ENCODE measurements at places on chromosomes 12 and 14.

DNA sequence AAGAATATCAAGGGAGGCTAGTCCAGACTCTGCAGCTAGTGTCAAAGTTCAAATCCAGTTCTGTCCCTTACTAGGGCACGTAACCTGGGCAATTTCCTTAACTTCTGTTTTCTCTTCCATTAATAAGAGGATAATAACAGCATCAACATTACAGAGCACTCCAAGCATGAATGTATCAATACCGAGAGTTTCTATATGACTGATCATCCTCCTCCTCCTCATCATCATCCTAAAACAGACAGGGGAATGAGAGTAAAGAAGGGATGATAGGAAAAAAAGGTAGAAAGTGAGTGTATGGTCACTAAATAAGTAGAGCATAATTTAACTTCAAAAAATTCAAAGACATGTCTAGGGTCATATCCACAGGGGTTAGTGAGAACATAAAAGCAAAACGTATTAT, 171.4 kb downstream of the NDUFA12 start:
- DNase-seq = no peak

DNA sequence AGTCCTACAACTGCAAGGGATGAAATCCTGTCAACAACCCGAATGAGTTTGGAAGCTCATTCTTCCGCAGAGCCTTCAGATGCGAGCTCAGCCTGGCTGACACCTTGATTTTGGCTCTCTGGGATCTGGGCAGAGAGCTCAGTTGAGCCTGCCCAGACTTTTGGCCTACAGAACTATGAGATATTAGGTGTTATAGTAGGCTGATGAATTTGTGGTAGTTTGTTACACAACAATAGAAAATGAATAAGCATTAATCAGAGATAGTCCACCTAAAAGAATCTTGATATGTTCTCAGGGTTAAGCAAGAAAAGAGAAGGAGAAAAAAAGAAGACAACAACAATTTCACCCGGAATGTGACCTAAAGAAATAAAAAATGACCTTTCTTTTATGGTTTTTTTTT, 30.4 kb upstream of the GZMB start:
- no peak for DNase-seq

- DNase-seq = peak; percentile 16
These were observed 1.5 kb upstream of the SERPINA4 start for GRCh38 chr14:94559638-94560290.

GRCh38 chr12:90174198-90174510, 465.5 kb upstream of the ATP2B1 start:
- DNase-seq = no peak

DNA sequence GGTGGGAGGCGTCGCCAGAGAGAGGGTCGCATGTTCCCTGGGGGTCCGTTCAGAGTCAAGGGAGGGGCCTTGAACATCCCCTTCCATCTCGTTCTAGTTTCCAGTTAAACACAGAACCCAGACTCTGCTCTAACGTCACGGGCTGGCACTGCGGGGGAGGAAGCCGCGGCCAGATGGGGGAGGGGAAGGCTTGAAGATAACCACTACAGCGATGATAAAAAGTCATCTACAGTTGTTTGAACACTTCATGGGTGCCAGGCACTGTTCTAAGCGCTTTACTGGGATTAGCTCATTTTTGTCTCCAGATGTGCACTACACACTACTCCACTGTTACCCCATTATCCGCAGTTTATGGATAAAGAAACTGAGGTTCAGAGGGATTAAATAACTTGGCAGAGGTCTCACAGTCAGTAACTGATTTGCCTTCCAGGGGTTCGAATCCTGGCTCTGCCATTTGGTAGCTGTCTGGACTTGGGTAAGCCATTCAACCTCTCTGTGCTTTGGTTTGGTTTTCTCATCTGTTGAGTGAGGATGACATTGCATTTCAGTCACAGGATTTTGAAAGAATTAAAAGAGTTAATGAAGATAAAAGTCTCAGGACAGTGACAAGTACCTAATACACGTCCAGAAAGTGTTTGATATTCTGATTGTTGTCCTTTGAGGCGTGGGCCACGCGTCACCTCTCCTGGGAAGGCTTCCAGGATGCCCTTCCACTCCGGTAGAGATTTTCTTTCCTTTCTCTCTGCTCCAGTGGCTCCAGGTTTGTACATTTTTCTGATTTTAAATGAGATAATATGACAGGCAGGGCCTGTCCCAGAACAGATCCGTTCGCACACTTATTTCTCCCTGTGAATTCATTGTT, 798 bp upstream of the RASAL1 start:
- no peak for DNase-seq

- no peak for DNase-seq
These were observed 17.9 kb downstream of the WASHC3 start for GRCh38 chr12:102043928-102044327.

DNA sequence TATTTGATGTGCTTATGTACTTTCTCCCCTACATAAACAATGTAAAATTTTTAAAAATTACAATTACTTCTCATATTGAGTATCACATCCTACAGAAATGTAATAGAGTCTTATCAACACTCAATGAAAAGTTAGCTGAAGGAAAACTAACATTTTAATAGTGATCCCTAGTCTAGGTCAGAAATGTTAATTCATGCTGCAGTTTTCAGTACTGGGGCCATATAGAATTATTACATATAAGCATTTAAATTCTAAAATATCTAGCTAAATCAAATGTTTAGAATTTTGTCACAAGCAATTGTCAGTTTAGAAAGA, 37.8 kb downstream of the SLC6A15 start:
- no peak for DNase-seq

GRCh38 chr14:76643887-76644286, 117.4 kb upstream of the VASH1 start:
- no peak for DNase-seq

GRCh38 chr12:6854036-6854435, 2.1 kb downstream of the USP5 start:
- DNase-seq = no peak

DNA sequence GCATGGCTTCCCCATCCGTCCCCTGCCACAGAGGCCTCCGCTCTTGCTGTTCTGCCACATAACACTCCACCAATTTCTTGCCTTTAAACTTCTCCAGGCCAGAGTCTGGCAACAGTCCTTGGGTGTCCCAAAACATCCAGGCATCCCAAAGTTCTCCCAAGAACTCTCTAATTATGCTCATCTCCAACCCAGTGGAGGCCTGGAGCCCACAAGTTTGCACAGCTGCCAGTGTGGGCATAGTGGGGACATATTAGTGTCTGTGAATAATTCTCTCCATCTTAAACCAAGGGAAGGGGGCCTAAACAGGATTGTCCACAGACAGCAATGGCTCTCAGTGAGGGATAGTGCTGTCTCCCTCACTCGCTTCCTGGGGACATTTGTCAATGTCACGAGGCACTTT, 124.8 kb downstream of the NUAK1 start:
- DNase-seq = no peak

GRCh38 chr12:77161944-77162343, 96.6 kb upstream of the E2F7 start:
- no peak for DNase-seq

Data from omental fat pad (tissue), 4 donors.